ENCODE measurements at places on chromosomes 12 and 14. TPM values are rescaled to one million over a fixed set of nuclear protein-coding genes. Genes with fewer than 3 reads are reported as not detected.

GRCh38 chr14:75702616-75703261 lies 41.7 kb downstream of the TTLL5 start:
- H3K27ac ChIP-seq: peak overlapping the region; percentile 22
- no peaks in the 10 kb centered on the region for H3K27me3 ChIP-seq
- H3K36me3 ChIP-seq: no peaks in the 10 kb centered on the region
- H3K4me1 ChIP-seq: no peaks in the 10 kb centered on the region
- no peak overlapping the region for H3K4me3 ChIP-seq

DNA sequence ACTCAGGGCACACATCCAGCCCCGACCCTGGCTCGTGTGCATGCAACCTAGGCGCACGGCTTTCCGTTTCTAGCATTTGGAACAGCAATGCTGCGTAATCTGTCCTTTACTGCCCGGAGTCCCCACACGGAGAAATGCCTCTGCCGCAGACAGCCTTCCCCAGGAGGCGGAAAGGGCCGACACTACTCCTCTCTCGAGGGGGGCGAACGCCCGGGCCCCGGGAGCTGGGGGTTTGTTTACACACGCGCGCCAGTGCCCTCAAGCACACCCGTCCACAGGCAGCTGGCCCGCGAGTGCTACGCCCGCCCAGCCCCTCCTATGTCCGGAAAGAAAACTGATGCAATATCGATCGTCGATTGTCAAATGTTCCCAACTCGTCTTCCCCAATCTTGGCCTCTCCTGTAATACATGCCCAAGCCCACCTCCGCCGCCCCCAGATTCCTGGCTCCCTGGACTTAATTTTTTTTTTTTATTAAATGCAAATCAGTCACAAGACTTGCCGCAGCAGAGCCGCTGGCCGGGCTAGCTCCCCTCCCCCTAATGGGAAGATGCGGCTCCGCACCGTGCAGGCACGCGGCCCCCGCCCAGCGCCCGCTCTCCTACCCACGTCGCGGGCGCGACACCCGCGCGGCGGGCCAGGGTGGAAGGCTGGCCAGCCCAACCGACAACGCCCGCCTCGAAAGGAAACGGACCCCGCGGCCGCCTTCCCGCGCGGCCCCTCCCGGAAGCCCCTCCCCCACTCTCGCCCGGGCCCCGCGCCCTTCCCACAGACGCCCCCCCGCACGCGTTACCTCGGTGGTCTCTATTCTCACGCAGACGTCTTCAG lies 642 bp downstream of the SLC38A2 start:
- peak; percentile 52 for DNase-seq
- H3K4me3 ChIP-seq: peak overlapping the region; percentile 96
- peak overlapping the region; percentile 96 for H3K27ac ChIP-seq
- H3K4me1 ChIP-seq: peaks cover 28% of the 10 kb centered on the region
- H3K36me3 ChIP-seq: peaks cover 43% of the 10 kb centered on the region

GRCh38 chr12:124490584-124491305 lies 76.7 kb downstream of the NCOR2 start:
- H3K4me1 ChIP-seq: peaks cover 36% of the 10 kb centered on the region
- H3K36me3 ChIP-seq: peaks cover 57% of the 10 kb centered on the region
- H3K27ac ChIP-seq: peak overlapping the region; percentile 69

- no peak overlapping the region for H3K4me3 ChIP-seq
- no peaks in the 10 kb centered on the region for H3K36me3 ChIP-seq
- no peaks in the 10 kb centered on the region for H3K4me1 ChIP-seq
- H3K27ac ChIP-seq: no peak overlapping the region
- DNase-seq: no peak
- H3K27me3 ChIP-seq: no peaks in the 10 kb centered on the region
Observed at GRCh38 chr12:22276867-22277266, 57.6 kb downstream of the ST8SIA1 start.

DNA sequence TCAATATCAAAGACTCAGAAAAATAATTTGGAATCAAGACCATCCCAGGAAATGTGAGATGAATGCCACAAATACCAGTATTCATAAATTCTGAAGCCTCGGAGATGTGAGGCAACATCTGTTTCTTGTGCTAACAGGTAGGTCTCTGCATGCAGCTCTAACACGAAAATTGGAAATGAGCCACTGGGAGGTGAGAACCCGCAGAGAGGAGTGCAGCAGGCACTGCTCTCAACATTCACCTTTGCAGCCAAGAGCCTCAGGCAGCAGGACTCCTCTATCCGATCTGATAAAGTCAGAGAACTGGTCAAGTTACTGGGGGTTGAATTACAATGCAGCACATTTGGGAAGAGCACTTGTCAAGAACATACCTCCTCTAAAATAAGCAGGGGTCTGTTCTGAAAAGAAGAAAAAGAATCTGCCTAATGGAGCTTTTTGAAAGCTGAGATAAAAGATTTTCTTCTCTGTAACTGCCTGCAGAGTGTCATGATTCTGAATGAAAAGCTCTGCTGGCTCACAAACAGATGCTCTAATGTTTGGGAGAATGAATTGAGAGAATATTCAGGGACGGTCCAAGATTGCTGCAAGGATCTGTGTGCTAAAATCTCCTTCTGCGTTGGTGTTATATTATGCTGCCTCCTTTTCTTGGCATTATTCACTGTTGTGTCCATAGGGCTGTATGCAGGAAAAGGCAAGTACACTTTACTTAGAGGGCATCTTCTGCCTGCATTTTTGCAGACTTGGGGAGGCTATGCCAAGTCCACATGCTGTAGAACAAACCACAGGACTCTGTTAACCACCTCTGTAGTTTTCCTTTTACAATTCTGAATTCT lies 209.6 kb upstream of the KRR1 start:
- peaks cover 6% of the 10 kb centered on the region for H3K4me1 ChIP-seq
- no peak overlapping the region for H3K4me3 ChIP-seq
- H3K27ac ChIP-seq: no peak overlapping the region
- H3K27me3 ChIP-seq: no peaks in the 10 kb centered on the region

GRCh38 chr12:25433024-25433423 lies 120.1 kb downstream of the LMNTD1 start:
- H3K4me3 ChIP-seq: no peak overlapping the region
- no peak overlapping the region for H3K27ac ChIP-seq
- H3K36me3 ChIP-seq: no peaks in the 10 kb centered on the region
- H3K27me3 ChIP-seq: no peaks in the 10 kb centered on the region

DNA sequence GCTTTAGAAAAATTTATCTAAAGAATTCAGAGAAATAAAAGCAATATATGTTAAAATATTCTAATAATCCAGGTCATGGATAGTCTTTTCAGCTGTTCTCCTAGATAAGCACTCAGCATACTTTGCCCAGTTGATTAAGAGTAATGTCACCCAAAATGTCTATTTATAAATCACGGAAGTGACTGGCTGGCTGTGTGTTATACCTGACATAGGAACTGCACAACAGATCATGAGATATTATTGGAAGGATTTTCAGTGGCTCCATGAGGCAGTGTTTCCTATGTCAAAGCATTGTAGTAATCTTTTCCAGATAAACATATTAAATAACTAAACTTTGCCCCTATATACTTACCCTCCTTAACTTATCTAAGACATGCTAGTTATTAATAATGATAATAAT lies 128.8 kb downstream of the ITPR2 start:
- peaks cover 17% of the 10 kb centered on the region for H3K4me1 ChIP-seq
- no peak overlapping the region for H3K27ac ChIP-seq
- no peaks in the 10 kb centered on the region for H3K27me3 ChIP-seq
- no peak for DNase-seq

DNA sequence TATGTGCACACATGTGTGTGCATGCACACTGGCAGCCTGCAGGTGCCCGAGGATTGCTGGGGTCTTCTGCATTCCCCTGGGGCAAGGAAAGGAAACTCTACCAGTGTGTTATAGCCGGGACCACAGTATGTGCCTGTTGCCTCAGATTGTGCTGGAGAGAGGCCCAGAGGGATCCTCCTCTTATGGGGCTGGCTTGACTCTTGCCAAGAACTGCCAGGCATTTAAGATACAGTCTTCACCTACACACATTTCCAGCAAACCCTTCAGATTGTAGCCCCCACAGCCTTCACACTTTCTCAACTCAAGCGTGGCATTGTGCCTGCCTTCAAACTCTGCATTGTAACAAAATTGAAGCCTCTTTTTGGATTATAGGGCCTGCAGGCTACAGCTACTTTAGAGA lies 176.7 kb upstream of the DYRK2 start:
- no peak for DNase-seq
- H3K27ac ChIP-seq: no peak overlapping the region
- no peaks in the 10 kb centered on the region for H3K27me3 ChIP-seq
- H3K36me3 ChIP-seq: no peaks in the 10 kb centered on the region

DNA sequence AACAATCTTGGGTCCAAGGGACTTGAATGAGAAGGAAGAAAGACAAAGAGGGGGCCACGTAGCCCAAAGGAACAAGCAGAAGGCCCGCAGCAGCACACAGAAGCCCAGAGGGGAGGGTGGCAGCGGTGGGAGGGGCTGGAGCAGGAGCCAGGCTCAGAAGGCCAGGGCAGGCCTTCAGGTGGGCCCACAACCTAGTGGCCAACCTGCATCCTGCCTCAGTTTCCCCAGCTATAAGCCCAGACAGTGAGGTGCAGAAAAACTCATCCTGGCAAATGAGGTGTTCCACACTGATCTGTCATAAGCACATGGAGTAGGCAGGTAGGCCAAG lies 34.1 kb downstream of the LTBP2 start:
- H3K36me3 ChIP-seq: no peaks in the 10 kb centered on the region
- no peaks in the 10 kb centered on the region for H3K27me3 ChIP-seq
- H3K4me3 ChIP-seq: no peak overlapping the region
- no peak overlapping the region for H3K27ac ChIP-seq
- H3K4me1 ChIP-seq: peaks cover 28% of the 10 kb centered on the region

DNA sequence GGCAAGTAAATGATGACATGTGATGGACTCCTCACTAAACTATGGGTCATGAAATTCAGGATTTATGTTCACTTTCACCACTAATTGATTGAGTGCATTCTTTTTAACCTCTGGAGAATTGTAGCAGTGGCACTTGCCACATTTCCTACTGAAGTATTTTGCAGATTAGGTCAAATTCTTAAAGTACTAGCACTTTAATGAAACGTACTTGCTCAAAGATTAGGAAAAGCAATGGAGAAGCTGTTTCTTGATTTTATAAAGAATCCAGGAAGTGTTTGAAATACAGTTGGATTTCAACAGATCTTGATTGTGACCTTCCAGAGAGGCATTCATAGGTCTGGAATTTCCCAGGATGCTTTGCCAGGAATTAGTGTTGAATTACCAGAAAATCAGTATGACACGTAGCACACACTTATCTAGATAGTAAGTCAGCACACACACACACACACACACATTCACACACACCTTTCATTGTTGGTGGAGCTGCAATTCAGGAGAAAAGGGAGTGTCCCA lies 162.6 kb downstream of the MYRFL start:
- H3K4me1 ChIP-seq: peaks cover 10% of the 10 kb centered on the region
- H3K27me3 ChIP-seq: no peaks in the 10 kb centered on the region
- H3K4me3 ChIP-seq: peak overlapping the region; percentile 13
- DNase-seq: no peak
- peak overlapping the region; percentile 52 for H3K27ac ChIP-seq
- H3K36me3 ChIP-seq: no peaks in the 10 kb centered on the region

GRCh38 chr12:71627438-71628002 lies 36.1 kb downstream of the ZFC3H1 start:
- H3K27me3 ChIP-seq: no peaks in the 10 kb centered on the region
- no peaks in the 10 kb centered on the region for H3K4me1 ChIP-seq
- H3K36me3 ChIP-seq: peaks cover 88% of the 10 kb centered on the region
- H3K27ac ChIP-seq: no peak overlapping the region
- DNase-seq: no peak

DNA sequence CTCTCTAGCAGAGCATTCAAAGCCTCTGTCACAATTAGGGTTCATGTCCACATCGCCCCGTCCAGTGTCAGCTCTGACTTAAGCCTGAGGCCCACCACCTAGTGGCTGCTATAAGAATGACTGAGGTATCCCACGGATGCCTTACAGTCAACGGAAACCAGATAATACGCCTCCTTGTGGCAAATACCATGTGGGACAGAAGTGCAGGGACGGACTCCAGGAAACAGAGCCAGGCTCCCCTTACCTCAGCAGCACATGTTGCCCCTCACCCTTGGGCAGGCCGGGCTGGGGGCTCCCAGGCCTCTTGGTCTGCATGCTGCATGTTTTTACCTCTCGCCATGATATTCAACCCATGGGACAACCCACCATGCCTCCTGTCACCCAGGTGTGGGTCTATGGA lies 86.3 kb downstream of the VWF start:
- DNase-seq: no peak
- H3K36me3 ChIP-seq: no peaks in the 10 kb centered on the region
- no peaks in the 10 kb centered on the region for H3K27me3 ChIP-seq
- no peak overlapping the region for H3K27ac ChIP-seq
- H3K4me3 ChIP-seq: no peak overlapping the region

GRCh38 chr12:1810201-1810930 lies 10.0 kb upstream of the LRTM2 start:
- no peak overlapping the region for H3K27ac ChIP-seq
- H3K4me1 ChIP-seq: peaks cover 8% of the 10 kb centered on the region
- H3K36me3 ChIP-seq: no peaks in the 10 kb centered on the region
- no peaks in the 10 kb centered on the region for H3K27me3 ChIP-seq
- no peak for DNase-seq
- H3K4me3 ChIP-seq: no peak overlapping the region

DNA sequence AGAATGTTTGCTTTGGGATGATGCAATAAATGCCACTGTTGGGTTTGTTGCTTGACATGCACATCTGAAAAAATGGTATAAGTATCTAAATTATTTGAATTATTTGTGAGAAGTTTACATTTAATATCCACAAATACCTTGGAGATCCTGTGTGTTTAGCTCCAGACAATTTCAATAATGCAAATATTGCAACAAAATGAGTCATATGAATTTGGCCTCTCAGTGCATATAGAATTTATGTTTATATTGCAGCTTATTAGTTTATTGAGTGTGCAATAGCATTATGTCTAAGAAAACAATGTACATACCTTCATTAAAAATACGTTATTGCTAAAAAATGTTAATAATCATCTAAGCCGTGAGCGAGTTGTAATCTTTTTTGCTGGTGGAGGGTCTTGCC lies 153.3 kb downstream of the FSCB start:
- H3K4me1 ChIP-seq: no peaks in the 10 kb centered on the region
- no peak for DNase-seq
- H3K27me3 ChIP-seq: no peaks in the 10 kb centered on the region
- no peak overlapping the region for H3K27ac ChIP-seq
- H3K36me3 ChIP-seq: no peaks in the 10 kb centered on the region

DNA sequence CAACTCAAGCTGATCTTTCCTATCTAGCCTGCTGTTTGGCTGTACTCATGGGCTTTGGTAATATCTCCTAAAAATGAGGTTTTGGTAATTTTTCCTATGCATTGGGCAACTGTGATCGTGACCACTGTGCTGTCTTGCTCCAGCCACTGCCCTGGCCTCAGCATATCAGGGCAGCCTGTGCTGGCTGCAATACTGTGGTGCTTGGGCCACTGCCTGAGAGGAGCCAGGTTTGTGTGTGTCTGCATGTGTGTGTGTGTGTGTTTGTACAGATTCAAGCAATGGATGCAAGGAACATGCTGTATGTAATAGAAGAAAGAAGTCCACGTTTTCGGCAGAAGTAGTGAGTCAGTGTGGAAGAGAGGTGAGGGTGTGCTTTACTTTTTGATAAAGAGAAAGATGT lies 13.0 kb downstream of the ERG28 start:
- H3K4me1 ChIP-seq: peaks cover 38% of the 10 kb centered on the region
- H3K27ac ChIP-seq: peak overlapping the region; percentile 73

Gene HHIPL1
- 2.6 TPM for total RNA-seq

Gene SALL2
- total RNA-seq: 8.5 TPM

Gene CRACR2A
- 3.6 TPM for total RNA-seq

Gene PRIM1
- total RNA-seq: 6.9 TPM

Data from tibial nerve (tissue), 4 donors.